Fibroblast of lung (primary cell): ENCODE measurements at places on chromosomes 3 and 15. TPM values are rescaled to one million over a fixed set of nuclear protein-coding genes. Genes with fewer than 3 reads are reported as not detected.

The SLC22A14 gene
- total RNA-seq, result under 0.01 and 0.17 TPM in 2 replicates

The DNAH12 gene
- under 0.01 and 0.17 TPM in 2 replicates for total RNA-seq

The NMD3 gene
- 98.9 and 134 TPM in 2 replicates for total RNA-seq

The PGBD4 gene
- 2.6 and 3.0 TPM in 2 replicates for total RNA-seq

The BSN gene
- total RNA-seq, result under 0.01 TPM in 2 replicates

The IQSEC1 gene
- 11.8 and 18.2 TPM in 2 replicates for total RNA-seq

The PRICKLE2 gene
- total RNA-seq, result 25.9 and 29.4 TPM in 2 replicates

The TM4SF18 gene
- total RNA-seq, result not detected in 2 replicates

The LINGO1 gene
- total RNA-seq, result not detected in 2 replicates

The KNG1 gene
- total RNA-seq, result not detected in 2 replicates

The LMAN1L gene
- total RNA-seq, result not detected in 2 replicates

The PRR23E gene
- not detected in 2 replicates for total RNA-seq

The SLC9A9 gene
- total RNA-seq, result 33.9 and 74.0 TPM in 2 replicates

The TLR9 gene
- under 0.01 TPM in 1 of 2 replicates, not detected in the other for total RNA-seq

The RCN2 gene
- total RNA-seq, result 36.0 and 46.6 TPM in 2 replicates

The KCNH8 gene
- under 0.01 TPM in 2 replicates for total RNA-seq

The SLC9C1 gene
- total RNA-seq, result under 0.01 TPM in 1 of 2 replicates, not detected in the other

The PPP1R14D gene
- total RNA-seq, result not detected in 2 replicates

The STRA6 gene
- total RNA-seq, result 0.17 TPM in 1 of 2 replicates, not detected in the other

The SCAANT1 gene
- 1.7 TPM in 1 of 2 replicates, not detected in the other for total RNA-seq

The POLQ gene
- 3.3 and 4.1 TPM in 2 replicates for total RNA-seq

The DPPA4 gene
- 0.26 TPM in 1 of 2 replicates, not detected in the other for total RNA-seq

The FGF12 gene
- 0.17 TPM in 1 of 2 replicates, not detected in the other for total RNA-seq

The GOLGA8S gene
- under 0.01 TPM in 1 of 2 replicates, not detected in the other for total RNA-seq

The UTS2B gene
- total RNA-seq, result 0.51 and 0.99 TPM in 2 replicates

The GATM gene
- 0.17 and 0.26 TPM in 2 replicates for total RNA-seq

The SH3GL3 gene
- total RNA-seq, result under 0.01 and 0.26 TPM in 2 replicates

The STT3B gene
- 192 and 259 TPM in 2 replicates for total RNA-seq

The SERPINI1 gene
- 1.3 and 5.8 TPM in 2 replicates for total RNA-seq

The PLIN1 gene
- 0.50 and 0.51 TPM in 2 replicates for total RNA-seq

The TTLL13 gene
- under 0.01 TPM in 1 of 2 replicates, not detected in the other for total RNA-seq

The GOLGA8T gene
- 0.17 and 0.26 TPM in 2 replicates for total RNA-seq

The CCR3 gene
- total RNA-seq, result 0.17 and 0.26 TPM in 2 replicates

The HRG gene
- not detected in 2 replicates for total RNA-seq

The CPLX3 gene
- total RNA-seq, result not detected in 2 replicates

The CHST13 gene
- under 0.01 TPM in 2 replicates for total RNA-seq

The CD200R1L gene
- not detected in 2 replicates for total RNA-seq

The CYP1A1 gene
- total RNA-seq, result under 0.01 TPM in 1 of 2 replicates, not detected in the other

The RTP3 gene
- not detected in 2 replicates for total RNA-seq

The FBXW12 gene
- total RNA-seq, result not detected in 2 replicates

The LEKR1 gene
- 0.26 and 1.3 TPM in 2 replicates for total RNA-seq

The TRH gene
- total RNA-seq, result not detected in 2 replicates

The SSUH2 gene
- not detected in 2 replicates for total RNA-seq

The PTX3 gene
- 464 and 549 TPM in 2 replicates for total RNA-seq

The C3orf85 gene
- not detected in 2 replicates for total RNA-seq
